ENCODE measurements at places on chromosomes 5 and 9.

DNA sequence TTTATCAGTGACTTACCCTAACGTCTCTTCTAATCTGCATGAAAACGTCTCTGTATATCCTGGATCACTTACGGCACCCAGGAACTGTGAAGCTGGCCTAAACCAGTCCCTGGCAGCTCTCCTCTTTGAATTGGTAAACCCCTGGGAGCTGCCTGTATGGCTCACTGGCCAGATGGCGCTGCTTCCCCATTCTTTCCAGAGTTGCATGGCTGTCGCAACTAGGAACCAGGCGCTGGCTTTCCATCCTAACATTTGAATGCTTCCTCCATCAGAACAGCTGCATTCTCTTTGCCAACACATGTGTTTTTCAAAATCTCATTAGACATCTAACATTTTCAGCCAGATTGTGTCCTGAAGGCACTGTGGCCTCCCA lies 8.0 kb upstream of the PCA3 start:
- peak; percentile 22 for DNase-seq

GRCh38 chr5:113232667-113233066 lies 202.1 kb downstream of the TSSK1B start:
- no peak for DNase-seq

GRCh38 chr5:38601133-38601862 lies 44.9 kb upstream of the LIFR start:
- DNase-seq: no peak

- DNase-seq: no peak
Measured at GRCh38 chr5:80220245-80220897, 35.5 kb downstream of the SERINC5 start.

- DNase-seq: no peak
Measured at GRCh38 chr5:1555011-1555807, 31.4 kb upstream of the LPCAT1 start.

DNA sequence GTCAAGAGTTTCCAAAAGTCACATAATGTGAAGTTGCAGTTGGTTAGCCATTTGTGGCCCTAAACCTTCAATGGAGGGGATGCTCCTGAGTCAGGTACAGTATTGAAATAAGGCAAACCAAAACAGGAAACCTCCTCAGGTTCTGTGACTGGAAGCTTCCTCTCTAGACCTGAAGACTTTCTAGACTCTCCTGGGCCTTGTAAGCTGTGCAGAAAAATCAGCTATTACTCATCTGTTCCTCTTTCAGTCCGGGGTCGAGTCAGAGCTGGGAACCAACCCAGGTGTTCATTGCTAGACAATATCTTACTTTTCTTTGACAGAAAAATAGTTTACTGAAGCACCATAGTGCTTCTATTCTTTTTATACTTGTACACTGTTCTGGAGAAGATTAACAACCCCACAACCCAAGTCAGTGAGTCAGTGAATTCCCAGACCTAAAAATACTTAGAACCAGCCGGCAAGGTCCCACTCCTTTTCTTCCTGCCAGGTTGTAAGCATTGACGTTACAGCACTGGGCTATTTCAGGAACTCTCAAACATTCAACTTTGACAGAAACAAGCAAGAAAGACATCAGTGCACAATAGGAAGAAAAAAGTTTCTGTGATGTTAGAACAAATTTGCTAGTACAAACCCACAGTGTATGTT lies 47.3 kb downstream of the FSTL4 start:
- no peak for DNase-seq

- DNase-seq: no peak
Measured at GRCh38 chr9:88498880-88499279, 36.1 kb upstream of the NXNL2 start.

GRCh38 chr5:149352169-149352568 lies 5.7 kb upstream of the PCYOX1L start:
- no peak for DNase-seq

- DNase-seq: no peak
Measured at GRCh38 chr5:65120371-65120967, 351.7 kb downstream of the CWC27 start.

All from AML-193 (cell line).